ENCODE measurements at places on chromosomes 6 and 20.

DNA sequence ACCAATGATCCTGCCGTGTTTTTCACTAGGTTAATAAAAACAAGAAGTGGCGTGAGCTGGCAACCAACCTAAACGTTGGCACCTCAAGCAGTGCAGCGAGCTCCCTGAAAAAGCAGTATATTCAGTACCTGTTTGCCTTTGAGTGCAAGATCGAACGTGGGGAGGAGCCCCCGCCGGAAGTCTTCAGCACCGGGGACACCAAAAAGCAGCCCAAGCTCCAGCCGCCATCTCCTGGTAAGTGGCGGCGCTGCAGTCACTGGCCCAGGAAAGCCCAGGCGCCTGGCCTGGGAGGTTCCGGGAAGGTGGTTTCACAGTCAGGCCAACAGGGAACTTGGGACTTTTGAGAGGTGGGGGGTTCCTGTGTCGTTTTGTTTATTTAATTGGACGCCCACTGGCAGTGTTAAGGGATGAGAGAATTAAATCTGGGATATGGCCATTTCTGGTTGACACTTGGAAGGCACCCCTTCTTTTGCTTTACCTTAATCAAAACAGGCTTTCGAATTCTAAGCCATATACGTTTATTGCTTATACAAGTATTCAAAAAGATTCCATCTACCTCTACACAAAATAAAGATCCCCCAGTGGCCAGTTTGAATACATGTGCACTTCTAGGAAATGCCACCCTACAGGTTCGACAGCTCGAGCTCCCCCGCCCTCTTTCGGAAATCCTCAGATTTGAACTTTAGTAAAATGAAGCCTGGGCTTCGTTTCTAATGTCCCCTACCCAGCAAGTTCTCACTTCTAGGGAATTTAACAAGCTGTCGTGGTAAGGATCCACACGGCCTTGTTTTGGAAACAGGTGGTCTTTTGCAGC, 138.9 kb downstream of the TMEM242 start:
- DNase-seq = peak; percentile 82

DNA sequence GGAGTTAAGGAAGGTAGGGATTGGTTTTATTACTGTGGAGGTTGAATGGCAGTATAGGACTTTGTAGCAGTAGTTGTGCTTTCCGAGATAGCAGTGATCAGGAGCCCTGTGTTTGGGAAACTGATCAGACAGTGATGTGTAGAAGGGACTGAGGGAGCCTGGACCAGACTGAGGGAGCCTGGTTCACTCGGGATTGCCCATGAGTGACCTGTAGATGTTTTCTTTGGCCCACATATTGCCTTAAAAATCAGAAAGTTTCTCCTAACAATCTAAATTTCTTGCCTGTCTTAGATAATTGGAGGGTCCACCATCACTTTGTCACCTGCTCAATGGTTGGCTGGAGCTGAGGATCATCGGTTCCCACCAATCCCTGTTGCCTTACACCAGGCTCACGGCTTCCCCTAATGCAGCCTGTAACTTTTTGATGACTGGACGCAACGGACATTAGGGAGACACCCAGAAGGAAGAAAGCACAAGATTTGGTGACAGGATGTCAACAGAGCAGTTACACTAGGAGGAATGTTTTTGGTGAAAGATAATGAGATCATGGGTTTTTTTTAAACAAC, 1.1 kb downstream of the CDS2 start:
- no peak for DNase-seq

GRCh38 chr6:48817333-48818051, 645.6 kb downstream of the MMUT start:
- DNase-seq = no peak

GRCh38 chr6:135535989-135536414, 38.5 kb upstream of the AHI1 start:
- DNase-seq = peak; percentile 86

- no peak for DNase-seq
Observed at GRCh38 chr6:79862126-79862525, 85.2 kb downstream of the ELOVL4 start.

DNA sequence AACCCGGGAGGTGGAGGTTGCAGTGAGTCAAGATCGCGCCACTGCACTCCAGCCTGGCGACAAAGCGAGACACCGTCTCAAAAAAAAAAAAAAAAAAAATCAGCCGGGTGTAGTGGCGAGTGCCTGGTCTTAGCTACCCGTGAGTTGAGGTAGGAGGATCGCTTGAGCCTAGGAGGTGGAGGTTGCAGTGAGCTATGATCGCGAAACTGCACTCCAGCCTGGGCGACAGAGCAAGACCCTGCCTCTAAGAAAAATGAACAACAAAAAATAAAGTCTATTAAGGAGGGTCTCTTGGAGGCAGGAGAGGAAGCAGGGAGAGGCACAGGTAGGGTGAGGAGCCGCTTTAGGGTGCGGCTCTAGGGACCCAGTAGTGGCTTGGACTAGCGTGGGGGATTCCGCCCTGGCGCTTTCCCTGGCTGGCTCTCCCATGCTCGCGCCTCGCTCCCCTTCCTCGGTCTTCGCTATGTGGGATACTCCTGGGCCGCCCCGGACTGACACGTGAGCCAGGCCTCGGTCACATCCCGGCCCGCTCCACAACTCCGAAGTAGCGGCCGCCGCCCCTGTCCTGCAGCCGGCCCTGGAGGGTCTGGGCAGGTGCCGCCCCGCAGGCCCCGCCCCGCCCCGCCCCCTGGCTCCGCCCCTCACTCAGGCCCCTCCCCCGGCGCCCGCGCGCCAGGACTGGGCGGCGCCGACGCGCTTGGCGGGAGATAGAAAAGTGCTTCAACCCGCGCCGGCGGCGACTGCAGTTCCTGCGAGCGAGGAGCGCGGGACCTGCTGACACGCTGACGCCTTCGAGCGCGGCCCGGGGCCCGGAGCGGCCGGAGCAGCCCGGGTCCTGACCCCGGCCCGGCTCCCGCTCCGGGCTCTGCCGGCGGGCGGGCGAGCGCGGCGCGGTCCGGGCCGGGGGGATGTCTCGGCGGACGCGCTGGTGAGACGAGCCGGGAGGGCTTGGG, at the start of gene MYBL2:
TSS of gene MYBL2 (plus strand) at position 739 of the 953 bp plus-strand sequence. CDS start at position 909, 170 bp downstream.
- DNase-seq = peak; percentile 82

- DNase-seq = no peak
Observed at GRCh38 chr20:8532169-8532568, 400.1 kb downstream of the PLCB1 start.

GRCh38 chr20:50263831-50264230, 73.2 kb downstream of the CEBPB start:
- DNase-seq = no peak
